Endothelial cell of umbilical vein (primary cell): ENCODE measurements at places on chromosomes 11 and 22. TPM values are rescaled to one million over a fixed set of nuclear protein-coding genes. Genes with fewer than 3 reads are reported as not detected.

Gene MAFF
- total RNA-seq = 59.5 and 61.2 TPM in 2 replicates

Gene MMP12
- total RNA-seq = not detected in 2 replicates

Gene GPR83
- total RNA-seq = not detected in 2 replicates

Gene OR4C16
- total RNA-seq = not detected in 2 replicates

Gene TTC9C
- 31.6 and 43.5 TPM in 2 replicates for total RNA-seq
